ENCODE measurements at places on chromosomes 12 and 14.
A peak's percentile ranks its signal among the peaks of the same experiment; 100 is the strongest.

DNA sequence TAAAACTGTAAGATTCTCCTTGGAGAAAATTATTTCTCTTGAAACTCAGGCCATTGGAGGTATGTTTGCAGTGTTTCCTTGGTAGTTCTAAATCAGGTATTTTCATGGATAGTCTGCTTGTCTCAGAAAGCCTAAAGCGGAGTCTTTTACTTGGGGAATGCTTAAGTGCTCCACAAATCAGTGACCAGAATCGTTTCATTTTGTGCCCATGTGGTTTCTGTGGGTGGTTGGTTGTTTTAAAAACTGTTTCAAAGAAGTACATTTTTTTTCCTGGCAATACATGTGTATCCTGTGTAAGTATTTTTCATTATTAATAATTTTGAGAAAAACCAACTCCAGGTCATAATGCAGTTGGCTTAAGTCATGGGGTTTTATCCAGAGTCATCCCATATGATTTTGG, 33.6 kb downstream of the CCDC91 start:
- DNase-seq, result no peak

DNA sequence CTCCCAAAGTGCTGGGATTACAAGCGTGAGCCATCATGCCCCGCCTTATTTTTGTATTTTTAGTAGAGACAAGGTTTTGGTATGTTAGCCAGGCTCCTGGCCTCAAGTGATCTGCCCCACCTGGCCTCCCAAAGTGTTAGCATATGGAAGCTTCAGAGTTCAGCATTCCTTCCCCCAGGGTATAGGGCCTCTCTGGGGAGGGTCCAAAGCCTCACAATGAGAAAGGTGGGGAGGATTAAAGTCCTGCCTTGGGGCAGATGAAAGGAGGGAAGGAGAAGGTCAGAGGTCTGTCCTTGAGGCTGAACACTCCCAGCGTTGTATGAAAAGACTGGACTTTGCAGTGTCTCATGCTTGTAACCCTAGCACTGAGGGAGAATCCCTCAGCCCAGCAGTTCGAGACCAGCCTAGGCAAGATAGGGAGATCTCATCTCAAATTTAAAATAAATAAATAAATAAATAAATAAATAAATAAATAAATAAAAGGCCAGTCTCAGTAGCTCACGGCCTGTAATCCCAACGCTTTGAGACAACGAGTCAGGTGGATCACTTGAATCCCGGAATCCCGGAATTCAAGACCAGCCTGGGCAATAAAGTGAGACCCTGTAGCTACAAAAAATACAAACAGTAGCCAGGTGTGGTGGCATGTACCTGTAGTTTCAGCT, 22.0 kb upstream of the RCOR1 start:
- no peak for DNase-seq

- DNase-seq, result no peak
These were observed 2.3 kb downstream of the DGLUCY start for GRCh38 chr14:91115986-91116770.

- DNase-seq, result no peak
These were observed at the start of gene LRRC74A for GRCh38 chr14:76826122-76826521. LRRC74A (plus strand) TSS chr14:76826408; CDS start chr14:76826698, 290 bp downstream.

DNA sequence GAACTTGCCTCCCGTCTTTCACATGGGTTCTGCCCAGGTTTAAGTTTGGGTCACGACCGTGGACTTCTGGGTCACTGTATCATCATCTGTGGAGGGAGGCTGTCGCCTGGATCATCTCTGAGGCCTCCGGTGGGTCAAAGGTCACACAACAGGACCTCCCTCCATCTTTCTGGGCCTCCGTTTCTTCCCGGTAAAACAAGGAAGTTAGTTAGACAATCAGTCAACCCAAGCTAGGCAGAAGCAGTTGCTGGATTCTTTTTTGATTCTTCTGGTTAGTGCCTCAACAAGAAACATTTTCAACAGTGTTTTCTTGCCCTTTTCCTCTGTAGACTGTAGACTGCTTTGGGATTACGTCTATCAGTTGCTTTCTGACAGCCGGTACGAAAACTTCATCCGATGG, 186.6 kb upstream of the BCL2L14 start:
- no peak for DNase-seq

GRCh38 chr14:102965971-102966655, 43.6 kb downstream of the AMN start:
- DNase-seq, result no peak

DNA sequence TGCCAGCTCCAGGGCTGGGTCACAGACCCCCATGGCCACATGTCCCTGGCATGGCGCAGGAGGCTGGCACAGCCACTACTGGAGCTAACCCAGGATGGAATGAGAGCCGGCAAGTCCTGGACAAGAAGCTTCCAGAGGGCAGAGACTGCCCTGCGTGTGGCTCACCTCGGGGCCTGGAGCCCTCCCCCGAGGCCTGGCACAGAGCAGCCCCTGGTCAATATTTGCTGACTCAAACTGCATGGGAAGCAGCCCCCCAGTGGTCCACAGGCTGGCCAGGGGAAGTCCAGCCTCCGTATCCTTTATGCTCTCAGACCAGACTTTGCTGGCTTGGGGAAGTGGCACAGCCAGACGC, 71.4 kb downstream of the BCL11B start:
- DNase-seq, result no peak

GRCh38 chr14:24093207-24093900, 757 bp upstream of the PCK2 start:
- no peak for DNase-seq

GRCh38 chr12:31005944-31006361, 67.7 kb upstream of the DDX11 start:
- DNase-seq, result peak; percentile 38

DNA sequence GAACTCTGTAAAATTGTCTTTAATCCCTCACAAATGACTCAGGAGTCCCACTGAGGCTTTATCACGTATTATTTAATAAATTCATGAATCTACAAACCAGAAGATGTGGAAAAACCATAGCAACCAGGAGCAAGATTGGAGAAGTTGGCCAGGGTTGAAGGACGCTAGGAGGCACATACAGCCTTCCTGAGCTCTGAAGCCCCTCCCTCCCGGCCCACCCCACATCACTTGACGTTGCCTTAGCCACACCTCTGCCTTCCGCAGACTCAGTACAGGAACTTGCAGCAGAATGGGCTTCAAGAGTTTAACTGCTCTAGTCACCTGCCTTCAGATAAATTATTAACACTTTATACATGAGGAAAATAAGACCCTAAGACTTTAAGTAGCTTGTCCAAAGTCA, 33.9 kb downstream of the SLC35F4 start:
- DNase-seq, result no peak

DNA sequence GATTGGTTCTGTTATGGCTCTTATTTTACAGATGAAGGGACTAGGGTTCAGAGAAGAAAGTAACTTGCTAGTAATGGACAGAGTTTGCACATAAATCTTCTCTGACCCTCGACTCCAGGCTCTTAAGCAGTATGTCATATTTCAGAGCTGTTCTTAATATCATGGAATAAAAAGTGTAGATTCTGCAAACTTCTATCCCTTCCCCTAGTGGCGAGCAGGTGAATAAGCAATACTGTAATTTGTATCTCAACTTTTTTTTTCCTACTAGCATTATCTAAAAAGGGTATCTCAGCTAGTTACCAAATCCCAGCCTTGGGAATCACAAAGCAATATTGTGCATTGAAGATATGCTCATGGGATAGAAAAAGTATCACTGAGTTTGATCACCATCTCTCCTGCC, 83.2 kb downstream of the ANO4 start:
- DNase-seq, result no peak

GRCh38 chr12:100221523-100221922, 20.9 kb downstream of the ACTR6 start:
- DNase-seq, result no peak

DNA sequence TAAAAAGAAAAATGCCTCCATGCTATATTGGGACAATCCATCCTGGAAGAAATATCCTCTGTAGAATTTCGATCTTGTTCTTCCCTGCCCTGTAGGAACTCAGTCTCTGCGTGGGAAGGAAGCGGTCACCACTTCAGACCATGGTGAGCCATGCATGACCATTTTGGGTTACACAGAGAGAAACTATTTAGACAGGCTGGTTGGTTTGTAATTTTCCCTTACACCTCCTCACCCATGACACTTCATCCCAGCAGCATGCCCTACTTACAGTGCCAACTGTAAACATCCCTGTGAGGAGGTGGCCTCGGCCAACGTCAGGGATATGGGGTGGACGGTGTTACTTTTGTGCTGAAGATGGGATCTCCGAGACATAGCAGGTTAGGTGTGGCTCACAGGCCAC, 121.4 kb downstream of the SMOC1 start:
- DNase-seq, result no peak

DNA sequence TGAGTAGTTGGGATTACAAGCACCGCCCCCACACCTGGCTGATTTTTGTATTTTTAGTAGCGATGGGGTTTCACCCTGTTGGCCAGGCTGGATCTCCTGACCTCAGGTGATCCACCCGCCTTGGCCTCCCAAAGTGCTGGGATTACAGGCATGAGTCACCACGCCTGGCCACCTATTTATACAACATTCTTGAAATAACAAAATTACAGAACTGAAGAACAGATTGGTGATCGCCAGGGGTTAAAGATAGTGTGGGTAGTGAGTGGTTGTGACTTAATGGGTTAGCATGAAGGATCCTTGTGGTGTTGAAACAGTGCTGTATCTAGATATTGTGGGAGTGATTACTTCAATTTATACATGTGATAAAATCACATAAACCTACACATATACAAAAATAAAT, 7.4 kb downstream of the GLIPR1L1 start:
- no peak for DNase-seq

DNA sequence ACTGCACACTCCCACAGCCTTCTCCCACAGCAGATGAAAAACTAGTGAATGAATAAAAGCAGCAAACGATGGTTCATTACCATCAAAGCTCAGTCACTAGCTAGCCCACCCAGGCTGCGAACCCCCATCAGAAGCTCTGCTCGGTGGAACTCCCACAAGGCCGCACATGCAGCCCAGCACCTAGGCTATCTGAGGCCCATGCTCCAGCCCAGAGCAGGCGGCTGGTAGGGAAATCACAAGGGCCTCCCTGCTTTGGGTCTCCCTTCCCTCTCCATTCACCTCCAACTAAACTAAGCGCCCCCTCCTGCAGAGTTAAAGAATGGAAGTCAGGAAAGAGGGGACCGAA, 69.0 kb downstream of the ITPK1 start:
- DNase-seq, result no peak

- DNase-seq, result peak; percentile 98
These were observed at the start of the genes ERH and SLC39A9 for GRCh38 chr14:69398053-69398817. ERH (minus strand) TSS chr14:69398299; CDS start chr14:69398233, 66 bp downstream. SLC39A9 (plus strand) TSS chr14:69398692; CDS start chr14:69399370, 678 bp downstream.

- no peak for DNase-seq
These were observed 27.2 kb downstream of the RAD52 start for GRCh38 chr12:922285-922684.

DNA sequence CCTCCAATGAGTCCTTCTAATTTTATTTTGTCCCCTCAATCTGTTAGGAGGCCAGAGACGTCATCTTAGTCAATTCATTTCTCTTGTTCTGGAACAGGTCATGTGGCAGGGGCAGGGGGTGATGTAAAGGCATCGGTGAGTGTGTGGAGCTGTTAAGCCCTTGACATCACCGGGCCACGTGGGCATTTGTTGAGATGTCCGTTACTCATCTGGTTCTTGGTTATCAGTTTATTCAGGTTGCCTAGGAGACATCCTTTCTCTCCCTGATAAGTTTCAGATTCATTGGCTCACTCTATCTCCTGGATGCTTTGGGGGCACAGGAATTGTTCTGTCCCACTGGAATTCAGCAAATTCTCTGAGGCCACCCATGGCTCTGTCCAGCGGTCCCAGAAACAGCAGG, 33.6 kb upstream of the SEL1L start:
- DNase-seq, result no peak

GRCh38 chr12:95100264-95101190, 27.1 kb upstream of the NR2C1 start:
- DNase-seq, result no peak

DNA sequence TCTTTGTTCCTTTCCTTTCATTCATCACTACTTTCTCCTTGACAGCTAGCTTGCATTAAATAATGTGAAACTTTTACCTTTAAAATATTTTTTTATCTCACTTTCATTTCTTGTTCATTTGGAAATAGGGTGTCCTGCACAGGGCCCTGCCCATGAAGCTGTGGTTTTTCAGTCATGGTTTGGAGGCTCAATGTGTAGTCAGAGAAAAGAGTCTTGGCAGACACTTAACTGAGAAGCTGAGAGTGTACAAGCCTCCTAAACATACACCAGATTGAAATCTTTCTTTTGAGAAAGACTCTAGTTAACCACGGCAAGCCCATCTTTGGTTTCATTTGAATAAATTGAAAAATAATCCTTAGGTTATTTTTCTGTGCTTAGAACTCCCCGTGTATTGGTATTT, 74.2 kb downstream of the KICS2 start:
- no peak for DNase-seq

DNA sequence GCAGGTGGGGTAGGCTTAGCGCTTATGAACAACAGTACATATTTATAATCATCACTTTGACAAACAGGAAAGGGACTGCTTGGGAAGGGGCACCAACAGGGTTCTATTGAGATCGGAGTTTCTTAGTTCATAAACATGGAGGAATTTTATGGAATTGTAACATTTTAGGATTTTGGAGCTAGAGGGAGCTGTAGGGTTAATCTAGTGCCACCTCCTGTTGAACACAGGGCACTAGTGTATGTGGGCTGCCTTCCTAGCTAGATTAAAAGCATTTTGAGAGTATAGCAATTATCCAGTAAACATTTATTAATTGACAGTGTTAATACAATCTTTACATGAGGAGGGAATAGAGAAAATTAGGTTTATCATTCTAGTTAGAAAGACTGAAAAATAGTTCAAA, 23.1 kb upstream of the TBC1D30 start:
- no peak for DNase-seq

- no peak for DNase-seq
These were observed 36.6 kb downstream of the SFSWAP start for GRCh38 chr12:131747276-131748177.

GRCh38 chr12:5656836-5657235, 224.9 kb downstream of the NTF3 start:
- no peak for DNase-seq

GRCh38 chr12:42021469-42021868, 123.2 kb downstream of the GXYLT1 start:
- no peak for DNase-seq

GRCh38 chr14:23450379-23450778, 14.9 kb upstream of the MYH7 start:
- no peak for DNase-seq

DNA sequence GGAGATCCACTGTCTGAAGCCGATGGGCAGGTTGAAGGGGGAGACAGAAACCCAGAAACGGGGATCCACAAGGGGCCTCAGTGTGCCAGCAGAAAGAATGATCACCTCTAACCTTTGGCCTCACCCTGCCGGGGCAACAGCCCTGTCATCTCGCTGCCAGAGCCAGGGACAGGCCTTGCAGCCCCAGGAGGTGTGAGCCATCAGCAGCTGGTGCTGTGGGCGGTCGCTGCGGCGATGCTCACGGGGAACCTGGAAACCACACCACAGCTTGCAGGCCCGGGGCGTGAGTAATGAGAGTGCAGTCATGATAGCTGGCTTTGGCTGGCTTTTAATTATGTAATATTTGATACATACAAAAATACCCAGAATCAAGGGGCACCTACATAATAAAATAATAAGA, 4.7 kb upstream of the TTC7B start:
- no peak for DNase-seq
